ENCODE measurements at places on chromosomes 3 and 15.
A peak's percentile ranks its signal among the peaks of the same experiment; 100 is the strongest.

DNA sequence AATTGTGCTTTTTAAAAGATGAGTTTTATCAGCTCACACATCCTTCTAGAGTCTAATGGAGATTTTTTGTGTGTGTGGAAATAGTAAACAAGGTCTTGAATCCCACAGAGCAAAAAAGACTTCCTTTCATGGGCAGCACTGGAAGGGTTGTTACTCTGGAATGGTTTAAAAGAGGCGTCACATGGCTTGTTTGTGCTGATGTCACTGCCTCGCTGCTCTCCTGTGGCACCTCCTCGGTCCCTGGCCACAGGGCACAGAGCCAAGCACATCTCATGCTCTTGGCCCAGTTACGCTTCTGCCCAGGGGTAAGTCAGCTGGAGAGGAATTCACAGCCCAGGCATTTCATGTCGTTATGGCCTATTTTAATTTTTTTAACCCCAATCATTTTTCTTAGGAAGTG, 53.2 kb downstream of the PGPEP1L start:
- DNase-seq, result no peak

GRCh38 chr3:19543212-19543841, 390.7 kb downstream of the EFHB start:
- peak; percentile 36 for DNase-seq

DNA sequence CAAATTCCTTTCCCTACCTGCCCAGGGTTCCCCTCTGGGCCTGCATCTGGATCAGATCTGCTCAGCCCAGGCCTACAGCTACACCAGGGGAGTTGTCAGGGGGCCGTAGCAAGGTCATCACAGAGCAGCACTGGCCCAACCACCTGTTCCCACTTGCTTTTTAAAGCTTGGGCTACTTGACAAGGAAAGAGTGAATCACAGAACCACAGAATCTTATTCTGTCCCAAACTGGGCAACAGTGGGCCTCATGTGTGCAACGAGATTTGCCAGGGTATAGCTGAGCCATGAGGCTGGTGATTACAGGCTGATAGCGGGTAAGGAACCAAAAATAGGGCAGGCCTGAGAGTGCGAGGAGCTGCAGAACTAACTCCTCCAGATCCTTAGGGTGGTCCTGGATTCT, 66.7 kb downstream of the MYLK start:
- no peak for DNase-seq

DNA sequence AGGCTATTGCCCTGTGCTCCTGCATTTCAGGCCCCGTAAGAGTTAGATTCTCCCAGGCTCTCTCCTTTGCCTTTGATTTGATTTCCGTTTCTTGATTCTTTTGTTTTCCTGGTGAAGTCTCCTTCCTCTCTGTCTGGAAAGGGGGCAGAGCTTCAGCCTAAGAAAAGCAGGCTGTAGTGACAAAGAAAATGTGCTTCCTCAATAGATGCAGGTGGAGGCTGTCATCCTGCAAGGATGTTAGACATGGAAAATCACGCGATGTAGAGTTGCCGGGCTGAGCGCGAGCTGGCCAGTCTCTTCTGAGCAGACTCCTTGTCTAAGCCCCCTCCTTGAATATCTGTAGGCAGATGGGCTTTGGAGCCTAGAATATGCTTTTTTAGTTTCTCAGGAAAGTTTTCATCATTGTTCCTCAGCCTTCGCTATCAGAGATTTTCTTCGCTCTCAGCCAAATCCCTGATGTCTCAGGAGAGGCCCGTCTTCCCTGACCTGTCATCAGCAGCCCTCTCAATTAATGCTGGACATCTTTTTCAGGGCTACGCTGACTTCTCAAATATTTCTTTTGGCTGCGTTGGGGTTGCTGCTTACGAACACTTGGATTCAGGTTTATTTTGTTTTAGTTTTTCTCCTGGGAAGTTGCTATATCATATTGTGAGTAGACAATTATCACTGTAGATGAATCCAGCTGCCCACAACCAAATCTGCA, 163.6 kb downstream of the ITPR1 start:
- DNase-seq, result no peak

- DNase-seq, result no peak
Observed at GRCh38 chr3:131081224-131081623, 54.5 kb downstream of the NEK11 start.

- DNase-seq, result no peak
Observed at GRCh38 chr3:29677421-29677820, 396.6 kb downstream of the RBMS3 start.

DNA sequence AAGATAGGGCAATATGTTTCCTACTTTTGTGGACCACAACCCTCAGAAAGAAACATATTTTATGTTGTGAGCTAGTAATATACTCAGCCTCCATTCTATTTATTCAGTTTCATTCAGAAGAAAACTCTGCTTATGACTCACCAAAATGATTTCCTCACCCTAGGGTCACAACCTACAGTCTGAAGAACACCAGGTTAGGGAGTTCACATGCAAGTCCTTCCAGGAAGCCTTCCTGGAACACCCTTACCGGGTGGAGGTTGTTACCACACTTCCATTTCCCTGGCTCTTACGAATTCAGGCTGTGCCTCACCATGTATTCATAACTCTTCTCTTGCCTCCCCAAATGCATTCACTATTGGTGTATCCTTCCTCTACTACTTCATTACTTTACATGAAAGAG, 228.0 kb upstream of the ADAMTS9 start:
- DNase-seq, result no peak

DNA sequence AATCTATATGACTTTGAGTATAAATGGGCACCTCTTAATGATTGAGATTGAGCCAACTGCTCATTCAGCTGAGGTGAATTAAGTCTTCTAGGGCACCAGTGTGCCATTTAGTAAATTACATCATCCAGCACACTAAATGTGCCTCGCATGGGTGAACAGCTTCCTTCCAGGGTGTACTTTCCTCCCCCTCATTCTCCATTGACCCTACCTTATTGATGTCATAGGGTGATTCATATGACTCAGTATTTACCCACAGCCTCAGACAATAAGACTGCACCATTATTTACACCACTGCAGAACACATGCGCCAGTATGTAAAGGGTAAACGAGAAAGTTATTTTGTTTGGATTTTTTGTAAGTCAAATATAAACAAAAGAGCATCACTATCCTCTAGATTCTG, 185.2 kb upstream of the ARL6 start:
- DNase-seq, result no peak

DNA sequence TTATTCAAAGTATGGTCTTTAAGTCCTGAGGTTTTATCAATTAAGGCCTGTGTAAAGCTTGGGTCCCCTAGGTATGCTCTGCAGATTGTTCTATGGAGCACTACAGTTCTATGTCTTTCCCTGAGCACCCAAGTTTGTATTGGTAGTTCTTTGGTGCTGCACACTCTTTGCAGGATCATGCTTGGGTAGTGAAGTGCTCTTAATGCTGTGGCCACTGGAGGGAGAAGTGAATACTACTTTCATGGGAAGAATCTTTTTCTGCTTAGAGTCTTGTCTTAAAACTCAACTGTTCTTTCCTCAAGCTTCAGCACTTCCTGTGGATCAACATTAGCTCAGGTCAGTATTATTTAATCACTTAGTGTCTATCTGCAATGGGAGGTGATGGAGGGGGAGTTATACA, 93.6 kb upstream of the CFAP20DC start:
- DNase-seq, result no peak

DNA sequence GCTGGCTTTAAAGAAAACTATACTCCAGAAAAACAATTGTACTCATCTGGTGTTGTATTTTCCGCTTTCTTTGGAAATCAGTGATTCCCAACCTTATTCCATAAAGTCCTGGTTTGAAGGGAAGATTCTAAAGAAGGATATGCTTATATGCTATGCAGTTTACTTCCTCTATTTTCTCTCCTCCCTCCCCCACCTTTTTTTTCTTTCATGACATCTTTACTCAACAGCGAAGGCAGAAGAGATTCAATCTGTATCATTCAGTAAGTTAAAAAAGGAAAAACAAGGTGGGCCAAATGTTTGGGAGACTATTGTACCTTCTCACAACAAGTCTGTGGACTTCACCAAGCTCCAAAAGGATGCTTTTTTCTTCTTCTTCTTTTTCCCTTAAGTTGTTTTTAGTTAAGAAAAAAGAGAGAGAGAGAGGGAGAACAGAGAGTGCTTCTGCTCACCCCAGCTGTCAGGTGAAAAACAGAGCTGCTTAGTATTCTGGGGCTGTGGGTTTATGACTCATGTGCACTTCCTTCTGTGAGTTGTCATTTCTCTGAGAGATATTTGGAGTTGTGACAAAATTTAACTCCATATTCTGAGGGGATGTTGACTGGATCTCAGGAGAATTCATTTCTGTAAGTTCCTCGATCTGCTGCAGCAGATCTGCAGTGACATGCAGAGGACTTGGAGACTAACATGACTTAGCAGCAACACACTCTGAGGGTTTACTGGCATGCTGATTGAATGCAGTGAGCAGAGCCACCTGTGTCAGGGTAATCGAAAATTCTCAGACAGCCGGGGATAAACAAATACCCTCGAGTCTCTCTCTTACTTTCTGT, 70.7 kb downstream of the SSR3 start:
- DNase-seq, result peak; percentile 65

- peak; percentile 12 for DNase-seq
Observed at GRCh38 chr3:62873761-62874710, 1.2 kb downstream of the CADPS start.

DNA sequence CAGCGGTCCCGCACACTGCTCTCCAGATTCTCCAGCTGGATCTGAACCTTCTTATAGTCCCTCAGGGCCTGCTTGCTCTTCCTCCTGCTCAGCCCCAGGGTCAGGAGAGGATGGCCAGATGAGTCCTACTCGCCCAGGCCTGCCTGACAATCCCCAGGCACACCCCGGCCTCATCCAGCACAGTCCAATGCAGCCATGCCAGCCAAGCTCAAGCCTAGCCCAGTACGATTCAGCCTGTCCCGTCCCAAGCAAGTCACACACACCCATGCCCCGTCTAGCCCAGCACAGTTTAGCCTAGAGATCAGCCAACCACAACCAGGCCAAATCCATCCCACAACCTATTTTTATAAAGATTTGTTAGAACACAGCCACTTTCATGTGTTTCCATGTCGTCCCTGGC, 16.8 kb downstream of the PLXNB1 start:
- DNase-seq, result no peak

- DNase-seq, result no peak
Observed at GRCh38 chr15:40746916-40747418, 8.1 kb downstream of the RMDN3 start.

DNA sequence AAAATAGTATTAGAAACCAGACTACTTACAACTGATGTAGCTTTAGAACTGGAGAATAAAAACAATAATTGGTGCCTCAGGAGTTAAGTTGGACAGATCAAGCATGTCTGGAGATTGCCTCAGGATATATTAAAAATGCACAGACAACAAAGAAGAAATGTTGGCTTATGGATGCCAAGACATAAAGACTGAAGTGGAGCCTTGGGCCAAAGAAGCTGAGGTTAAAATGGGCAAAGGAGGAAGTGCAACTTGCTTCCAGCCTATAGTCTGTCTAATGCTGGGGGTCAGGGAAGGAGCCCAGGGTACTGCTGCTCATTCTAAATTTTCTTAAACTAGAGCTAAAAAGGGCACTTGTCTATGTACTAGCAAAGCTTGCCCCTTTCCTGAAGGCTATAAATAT, 77.5 kb downstream of the ESYT3 start:
- DNase-seq, result no peak

DNA sequence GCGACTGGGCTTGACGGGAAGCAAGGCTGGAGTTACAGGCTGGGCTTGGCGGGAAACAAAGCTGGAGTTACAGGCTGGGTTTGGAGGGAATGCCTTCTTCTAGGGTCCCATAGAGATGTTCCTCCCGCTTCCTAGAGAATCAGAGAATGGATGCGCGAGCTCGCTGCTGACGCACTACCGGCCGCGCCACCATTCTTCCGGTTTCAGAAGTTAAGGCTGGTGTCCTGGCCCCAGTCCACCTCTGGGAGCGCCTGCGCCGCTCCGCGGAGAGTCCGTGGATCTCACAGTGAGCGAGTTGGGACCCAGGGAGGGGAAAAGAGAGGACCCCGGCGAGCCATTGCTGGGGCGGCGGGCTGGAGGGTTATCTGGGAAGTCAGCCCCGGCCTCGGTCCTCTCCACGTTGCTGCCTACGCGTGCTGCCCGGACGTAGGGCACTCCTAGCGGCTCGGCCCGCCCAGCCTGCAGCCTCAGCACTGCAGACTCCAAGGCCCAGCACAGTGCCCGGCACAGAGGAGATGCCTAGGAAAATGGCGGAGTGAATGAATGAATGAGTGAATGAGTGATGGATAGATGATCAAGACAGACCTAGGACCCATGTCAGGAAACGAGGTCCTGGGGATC, at the start of gene ZNF502:
Gene ZNF502, plus strand, starts transcription at position 206 of the 621 bp plus-strand sequence. CDS start 7,602 bp downstream, outside the sequence.
- DNase-seq, result peak; percentile 36

- DNase-seq, result no peak
Observed at GRCh38 chr3:103170651-103171050, 735.8 kb downstream of the ZPLD1 start.

DNA sequence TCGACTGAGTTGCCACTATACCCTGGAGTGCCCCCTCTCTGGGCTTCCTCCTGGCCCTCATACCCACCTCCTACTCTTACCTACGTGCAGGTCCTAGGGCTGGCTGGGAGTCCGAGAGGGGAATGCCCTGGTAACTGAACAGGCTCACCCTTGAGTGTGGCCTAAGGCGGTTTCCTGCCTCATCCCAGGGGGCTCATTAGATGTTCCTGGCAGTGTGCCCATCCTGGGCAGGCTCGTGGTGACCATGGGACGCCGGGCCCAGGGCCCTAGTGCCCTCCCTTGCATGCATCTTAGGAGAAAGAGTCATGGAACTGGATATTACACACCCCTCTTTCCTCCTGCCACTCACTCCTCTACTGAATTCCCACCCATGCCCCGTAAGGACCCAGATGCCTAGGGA, 2.8 kb downstream of the SEMA4B start:
- no peak for DNase-seq

GRCh38 chr3:13587442-13587841, 38.5 kb downstream of the FBLN2 start:
- no peak for DNase-seq

DNA sequence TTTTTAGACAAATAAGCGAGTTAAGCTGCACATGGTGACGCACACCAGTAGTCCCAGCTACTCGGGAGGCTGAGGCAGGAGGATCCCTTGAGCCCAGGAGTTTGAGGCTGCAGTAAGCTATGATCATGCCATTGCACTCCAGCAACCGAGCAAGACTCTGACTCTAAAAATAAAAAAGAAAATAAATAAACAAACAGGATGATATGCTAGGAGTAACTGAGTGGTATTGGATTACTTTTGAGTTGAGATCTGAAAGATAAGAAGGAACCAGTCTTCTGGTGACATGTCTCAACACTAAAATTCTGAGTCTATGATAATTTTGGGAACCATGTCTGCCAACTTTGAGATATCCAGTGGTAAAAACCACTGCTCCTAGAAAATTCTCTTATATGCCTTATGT, 109.1 kb upstream of the SKOR1 start:
- no peak for DNase-seq

DNA sequence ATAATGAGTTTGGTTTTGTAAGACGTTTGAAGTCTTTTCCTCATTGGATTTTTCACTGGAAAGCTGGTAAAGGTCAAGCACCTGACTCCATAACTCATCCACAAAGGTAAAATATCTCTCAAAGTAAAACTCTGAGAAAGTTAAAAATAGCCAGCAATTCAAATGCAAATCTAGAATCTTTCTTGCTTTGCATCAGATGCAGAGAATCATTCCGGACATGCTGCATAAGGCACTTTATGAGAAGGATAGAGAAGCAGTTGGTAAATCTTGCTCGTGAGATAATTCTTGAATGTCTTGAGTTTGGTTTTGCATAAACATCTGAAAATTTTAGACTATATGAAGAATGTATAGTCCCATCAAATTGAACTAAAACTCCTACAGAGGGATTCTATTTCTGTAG, 9.1 kb downstream of the KCNMB2 start:
- no peak for DNase-seq
